ENCODE measurements at places on chromosomes 5 and 9.
A peak's percentile ranks its signal among the peaks of the same experiment; 100 is the strongest.

- DNase-seq: no peak
Observed at GRCh38 chr5:87300744-87301143, 33.1 kb downstream of the RASA1 start.

GRCh38 chr5:150791536-150791935 is 13.0 kb downstream of the SMIM3 start:
- no peak for DNase-seq

DNA sequence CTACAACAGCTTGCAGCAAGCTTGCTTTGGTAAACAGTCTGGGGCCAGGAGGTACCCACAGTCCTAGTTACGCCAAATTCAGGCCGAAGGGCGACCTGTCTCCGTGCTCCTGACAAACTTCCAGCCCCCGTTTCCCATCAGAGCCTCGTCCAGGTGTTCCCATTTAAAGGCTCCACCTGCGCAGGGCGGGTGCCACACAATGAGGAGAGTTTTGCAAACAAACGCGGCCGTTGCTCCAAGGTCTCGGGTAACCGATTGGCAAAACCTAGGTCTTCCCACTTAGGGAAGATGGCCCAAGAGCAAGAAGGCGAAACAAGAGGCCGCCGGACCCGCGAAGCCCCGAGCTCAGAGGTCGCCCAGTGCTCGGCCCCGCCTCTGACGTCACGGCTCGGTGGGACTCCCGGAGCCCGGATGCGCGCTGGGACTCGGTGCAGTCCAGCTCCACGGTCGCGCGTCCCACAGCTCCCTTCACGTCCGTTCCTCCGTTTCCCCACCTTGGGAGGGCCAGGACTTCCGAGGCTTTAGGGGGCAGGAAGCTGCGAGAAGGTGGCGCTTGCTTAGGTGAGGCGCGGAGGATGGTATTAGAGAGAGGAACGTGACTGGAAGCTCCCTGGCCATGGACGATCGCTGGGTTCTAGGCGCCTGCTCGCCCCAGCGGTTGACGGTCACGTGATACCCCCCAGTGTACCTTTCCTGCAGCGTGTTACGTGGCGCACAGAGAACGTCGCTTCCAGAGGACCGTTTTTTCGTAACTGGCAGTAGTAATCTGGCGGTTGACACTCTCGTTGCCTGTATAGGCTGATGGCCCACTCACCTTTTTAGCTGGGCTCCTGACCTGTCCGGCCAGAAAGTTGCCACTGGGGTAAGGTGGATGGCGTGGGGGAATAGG is 41.8 kb upstream of the KDM4C start:
- peak; percentile 33 for DNase-seq

DNA sequence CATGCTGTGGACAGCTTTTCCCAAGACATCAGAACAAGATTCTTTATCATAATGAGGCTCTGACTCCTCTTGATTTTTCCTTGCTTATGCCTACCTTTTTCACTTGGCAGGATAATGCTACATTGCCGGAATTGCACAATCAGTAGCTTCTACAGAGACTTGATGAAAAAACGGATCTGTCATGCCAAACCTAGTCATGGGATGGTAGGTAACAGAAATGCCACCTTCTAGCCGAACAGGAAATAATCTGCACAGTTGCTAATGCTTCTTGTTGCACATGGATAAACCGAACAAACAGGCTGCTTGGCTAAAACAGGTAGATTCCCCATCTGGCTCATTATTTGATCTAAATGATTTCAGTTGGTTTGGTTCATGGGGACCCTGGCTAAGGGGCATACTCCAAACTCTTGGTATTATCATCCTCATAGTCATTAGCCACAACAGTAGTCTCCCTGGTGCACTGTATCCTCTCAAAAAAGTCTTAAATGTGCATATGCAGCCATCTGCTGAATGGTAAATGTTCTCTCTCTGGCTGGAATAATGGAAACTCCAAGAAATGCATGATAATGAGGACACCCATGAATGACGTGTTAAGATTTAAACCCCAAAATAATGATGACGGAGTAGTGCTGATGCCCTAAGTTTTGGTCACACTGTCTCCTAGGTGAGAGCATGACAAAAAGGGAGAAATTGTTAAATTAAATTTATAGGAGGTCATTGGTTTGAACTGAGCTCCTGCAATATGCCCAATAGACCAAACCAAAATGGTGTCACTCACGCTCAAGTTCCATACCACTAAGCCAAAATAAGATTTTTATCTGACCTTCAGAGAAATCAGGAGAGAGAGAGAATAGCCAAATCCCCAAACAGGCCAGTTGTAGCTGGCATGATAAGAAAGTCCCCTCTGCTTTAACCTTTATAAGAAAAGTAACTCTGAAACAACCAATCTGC is 47.0 kb downstream of the RAPGEF1 start:
- no peak for DNase-seq

DNA sequence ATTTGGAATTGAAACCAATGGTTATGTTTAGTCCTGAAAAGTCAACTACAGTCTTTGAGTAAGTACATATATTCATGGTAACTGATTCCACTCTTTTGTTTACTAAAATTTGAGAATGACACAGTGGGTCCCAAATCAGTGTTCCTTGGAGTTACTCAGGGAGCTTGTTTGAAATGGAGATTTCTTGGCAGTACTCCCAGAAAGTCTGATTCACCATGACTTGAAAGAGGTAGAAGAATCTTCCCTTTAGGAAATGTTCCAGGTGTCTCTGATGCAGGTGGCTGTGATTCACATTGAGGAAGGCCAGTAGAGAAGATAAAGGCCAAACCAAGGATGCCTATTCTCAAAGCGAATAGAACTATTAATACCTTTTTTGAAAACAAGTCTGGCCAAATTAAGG is 1078.3 kb downstream of the CDH12 start:
- DNase-seq: no peak

- no peak for DNase-seq
Observed at GRCh38 chr5:154129921-154130320, 60.6 kb upstream of the GALNT10 start.

DNA sequence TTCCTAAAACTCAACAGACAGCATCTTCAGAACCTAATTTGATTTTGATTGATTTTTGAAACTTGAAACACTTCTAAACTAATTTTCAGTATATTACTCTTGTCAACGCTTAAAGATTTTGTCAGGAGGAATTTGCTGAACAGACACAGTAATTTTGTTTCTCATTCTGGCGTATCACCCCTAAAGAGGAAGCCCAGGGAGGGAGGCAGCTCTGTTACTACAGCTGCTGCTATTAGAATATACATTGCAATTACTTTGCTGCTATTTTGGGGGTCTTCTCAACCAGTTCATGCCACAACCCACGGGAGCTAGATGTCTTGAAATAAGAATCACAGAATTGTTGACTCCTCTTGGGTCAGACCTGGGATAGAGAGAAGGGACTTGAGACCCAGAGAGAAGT is 122.6 kb downstream of the TLR4 start:
- DNase-seq: no peak

GRCh38 chr5:152542741-152543140 is 137.7 kb upstream of the NMUR2 start:
- no peak for DNase-seq

GRCh38 chr9:110207071-110207641 is 803 bp downstream of the C9orf152 start:
- no peak for DNase-seq
